ENCODE measurements at places on chromosomes 7 and 10.

- H3K4me3 ChIP-seq, result no peak overlapping the region
- no peaks in the 10 kb centered on the region for H3K27me3 ChIP-seq
- H3K36me3 ChIP-seq, result no peaks in the 10 kb centered on the region
- DNase-seq, result no peak
Measured at GRCh38 chr7:50321487-50322067, 17.1 kb downstream of the IKZF1 start.

- no peaks in the 10 kb centered on the region for H3K4me1 ChIP-seq
- no peaks in the 10 kb centered on the region for H3K27me3 ChIP-seq
- H3K4me3 ChIP-seq, result no peak overlapping the region
- H3K27ac ChIP-seq, result no peak overlapping the region
- DNase-seq, result no peak
Measured at GRCh38 chr7:35024298-35024697, 13.0 kb downstream of the DPY19L1 start.

DNA sequence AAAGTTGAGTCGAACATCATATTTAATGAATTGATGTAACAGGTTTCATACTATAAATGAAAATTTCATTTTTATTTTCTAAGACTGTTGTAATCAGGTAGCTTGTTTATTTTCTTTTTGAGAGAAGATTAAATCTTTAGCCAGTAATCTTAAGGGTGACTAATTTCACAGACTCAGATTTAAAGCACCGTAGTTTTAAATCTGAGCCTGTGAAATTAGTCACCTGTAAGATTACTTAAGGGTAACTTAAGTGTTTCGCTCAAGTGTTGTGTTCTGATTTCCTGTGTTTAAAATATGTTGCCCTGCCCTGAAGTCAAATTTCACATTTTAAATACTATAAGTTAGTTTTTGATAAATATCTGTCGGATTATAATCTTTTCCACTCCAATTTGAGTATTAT, 35.8 kb upstream of the TMEM236 start:
- H3K4me1 ChIP-seq, result no peaks in the 10 kb centered on the region
- no peak overlapping the region for H3K27ac ChIP-seq
- H3K36me3 ChIP-seq, result peaks cover 32% of the 10 kb centered on the region
- no peaks in the 10 kb centered on the region for H3K27me3 ChIP-seq

DNA sequence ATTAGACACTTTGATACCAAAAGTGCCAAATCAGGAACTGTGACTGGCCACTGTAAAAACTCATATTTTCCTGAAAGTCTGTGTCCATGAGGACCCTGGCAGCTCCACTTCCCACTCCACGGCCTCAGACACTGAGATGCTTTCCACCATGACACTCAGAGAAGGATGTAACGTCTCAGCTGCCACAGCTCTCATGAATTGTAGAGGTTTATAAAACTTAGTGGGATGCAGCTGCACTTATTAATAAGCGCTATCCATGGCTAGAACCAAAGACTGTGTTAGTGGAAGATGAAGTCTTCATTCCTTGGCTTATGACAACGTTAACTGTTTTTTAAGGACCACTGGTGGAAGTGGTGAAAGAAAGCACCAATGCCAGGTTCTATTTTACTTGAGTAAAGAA, 121.0 kb downstream of the ITIH5 start:
- H3K27ac ChIP-seq, result no peak overlapping the region
- no peak overlapping the region for H3K4me3 ChIP-seq
- H3K4me1 ChIP-seq, result peaks cover 26% of the 10 kb centered on the region
- no peaks in the 10 kb centered on the region for H3K27me3 ChIP-seq

- H3K4me1 ChIP-seq, result peaks cover 13% of the 10 kb centered on the region
- no peak overlapping the region for H3K27ac ChIP-seq
- peaks cover 37% of the 10 kb centered on the region for H3K36me3 ChIP-seq
- no peak for DNase-seq
- no peaks in the 10 kb centered on the region for H3K27me3 ChIP-seq
Measured at GRCh38 chr10:21724020-21724589, 190.1 kb downstream of the MLLT10 start.

DNA sequence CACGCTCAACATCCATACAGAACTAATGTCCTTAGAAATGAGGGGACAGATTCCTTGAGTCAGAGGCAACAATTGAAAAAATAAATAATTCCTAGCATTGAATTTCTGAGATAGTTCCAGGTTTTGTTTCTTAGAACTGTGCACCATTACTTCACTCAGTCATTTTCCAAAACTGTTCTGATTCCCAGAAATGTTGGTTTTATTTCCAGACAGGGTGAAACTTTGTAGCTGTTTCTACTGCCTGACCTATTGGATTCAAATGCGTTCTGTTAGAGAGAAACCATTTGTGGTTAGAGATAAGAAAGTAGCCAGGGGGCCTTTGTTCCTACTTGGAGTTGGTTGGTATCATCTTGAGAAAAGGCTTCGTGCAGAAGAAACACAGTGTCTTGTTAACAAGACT, 8.1 kb upstream of the DEPP1 start:
- peaks cover 94% of the 10 kb centered on the region for H3K36me3 ChIP-seq
- no peak for DNase-seq
- H3K4me3 ChIP-seq, result no peak overlapping the region
- H3K27me3 ChIP-seq, result no peaks in the 10 kb centered on the region
- H3K27ac ChIP-seq, result peak overlapping the region; percentile 97

GRCh38 chr10:30527623-30528428, 93.8 kb downstream of the MAP3K8 start:
- no peak for DNase-seq
- H3K27ac ChIP-seq, result no peak overlapping the region
- H3K36me3 ChIP-seq, result no peaks in the 10 kb centered on the region
- H3K4me1 ChIP-seq, result no peaks in the 10 kb centered on the region
- H3K27me3 ChIP-seq, result no peaks in the 10 kb centered on the region

DNA sequence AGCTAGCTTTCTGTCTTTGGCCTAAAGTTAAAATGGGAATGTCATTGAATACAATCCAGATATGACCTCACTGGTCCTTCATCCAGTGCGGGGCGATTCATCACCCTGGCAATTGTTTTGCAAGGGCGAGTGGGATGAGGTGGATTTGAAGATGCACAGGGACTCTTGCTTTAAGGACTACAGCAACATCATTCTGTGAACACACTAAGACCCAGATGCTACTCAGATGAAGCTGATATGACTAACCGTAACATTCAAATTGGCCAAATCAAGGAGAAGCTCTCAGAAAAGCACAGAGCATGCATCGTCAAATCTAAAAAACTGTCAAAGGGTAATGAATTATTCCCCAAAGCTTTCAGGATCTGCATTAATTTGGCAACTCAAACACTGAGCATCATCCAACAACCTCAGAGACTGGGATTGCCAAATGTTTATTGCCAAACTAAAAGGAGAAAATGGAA, 12.8 kb downstream of the CPA1 start:
- no peaks in the 10 kb centered on the region for H3K36me3 ChIP-seq
- no peaks in the 10 kb centered on the region for H3K27me3 ChIP-seq
- no peak overlapping the region for H3K4me3 ChIP-seq

DNA sequence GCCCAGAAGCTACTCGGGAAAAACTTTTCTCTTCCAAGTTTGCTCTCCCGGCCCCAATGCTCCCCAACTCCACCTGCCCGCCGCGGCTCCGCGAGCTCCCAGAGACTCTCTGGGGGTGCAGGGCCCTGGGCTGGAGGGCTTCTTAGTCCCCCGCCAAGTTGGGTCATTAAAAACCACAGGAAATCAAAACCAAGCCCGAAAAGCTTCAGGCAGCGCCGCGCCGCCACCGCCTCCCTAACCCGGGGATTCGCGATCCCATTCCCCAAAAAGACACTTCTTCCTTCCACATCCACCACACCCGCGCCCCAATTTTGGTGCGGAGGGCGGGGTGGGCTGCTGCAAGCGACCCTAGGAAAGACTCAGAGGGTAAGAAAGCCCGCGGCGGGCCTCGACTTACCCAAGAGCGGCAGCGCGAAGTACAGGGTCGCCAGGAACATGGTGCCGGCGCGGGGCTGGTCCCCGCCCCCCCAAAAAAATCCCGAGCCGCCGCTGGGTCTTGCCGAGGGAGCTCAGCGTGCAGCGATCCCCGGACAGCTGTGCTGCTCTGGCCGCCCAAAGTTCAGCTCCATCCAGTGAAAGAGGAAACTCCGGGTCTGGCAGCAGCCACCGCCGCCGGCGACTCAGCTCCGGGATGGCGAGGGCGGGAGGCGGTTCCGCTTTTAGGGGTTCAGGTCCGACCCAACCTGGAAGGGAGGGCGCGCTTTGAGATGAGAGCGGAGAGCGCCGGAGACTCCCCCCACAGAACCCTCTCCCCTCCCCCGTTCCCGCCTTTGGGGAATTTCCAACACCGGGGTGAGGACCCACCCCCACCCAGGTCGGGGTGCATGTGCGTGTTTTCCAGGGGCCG, 1.2 kb downstream of the GFRA1 start:
- peaks cover 11% of the 10 kb centered on the region for H3K4me1 ChIP-seq
- no peak overlapping the region for H3K27ac ChIP-seq
- H3K4me3 ChIP-seq, result peak overlapping the region; percentile 50
- DNase-seq, result no peak
- H3K36me3 ChIP-seq, result no peaks in the 10 kb centered on the region

- H3K27ac ChIP-seq, result peak overlapping the region; percentile 50
- no peaks in the 10 kb centered on the region for H3K4me1 ChIP-seq
- no peaks in the 10 kb centered on the region for H3K27me3 ChIP-seq
- no peak for DNase-seq
Measured at GRCh38 chr7:113099284-113099919, 12.8 kb upstream of the GPR85 start.

- H3K27ac ChIP-seq, result no peak overlapping the region
- no peaks in the 10 kb centered on the region for H3K36me3 ChIP-seq
- H3K4me3 ChIP-seq, result no peak overlapping the region
- no peak for DNase-seq
- H3K27me3 ChIP-seq, result no peaks in the 10 kb centered on the region
- no peaks in the 10 kb centered on the region for H3K4me1 ChIP-seq
Measured at GRCh38 chr7:109190766-109191398, 621.2 kb downstream of the DNAJB9 start.

- no peaks in the 10 kb centered on the region for H3K36me3 ChIP-seq
- DNase-seq, result no peak
- no peaks in the 10 kb centered on the region for H3K4me1 ChIP-seq
Measured at GRCh38 chr10:91743465-91743864, 54.8 kb upstream of the TNKS2 start.

DNA sequence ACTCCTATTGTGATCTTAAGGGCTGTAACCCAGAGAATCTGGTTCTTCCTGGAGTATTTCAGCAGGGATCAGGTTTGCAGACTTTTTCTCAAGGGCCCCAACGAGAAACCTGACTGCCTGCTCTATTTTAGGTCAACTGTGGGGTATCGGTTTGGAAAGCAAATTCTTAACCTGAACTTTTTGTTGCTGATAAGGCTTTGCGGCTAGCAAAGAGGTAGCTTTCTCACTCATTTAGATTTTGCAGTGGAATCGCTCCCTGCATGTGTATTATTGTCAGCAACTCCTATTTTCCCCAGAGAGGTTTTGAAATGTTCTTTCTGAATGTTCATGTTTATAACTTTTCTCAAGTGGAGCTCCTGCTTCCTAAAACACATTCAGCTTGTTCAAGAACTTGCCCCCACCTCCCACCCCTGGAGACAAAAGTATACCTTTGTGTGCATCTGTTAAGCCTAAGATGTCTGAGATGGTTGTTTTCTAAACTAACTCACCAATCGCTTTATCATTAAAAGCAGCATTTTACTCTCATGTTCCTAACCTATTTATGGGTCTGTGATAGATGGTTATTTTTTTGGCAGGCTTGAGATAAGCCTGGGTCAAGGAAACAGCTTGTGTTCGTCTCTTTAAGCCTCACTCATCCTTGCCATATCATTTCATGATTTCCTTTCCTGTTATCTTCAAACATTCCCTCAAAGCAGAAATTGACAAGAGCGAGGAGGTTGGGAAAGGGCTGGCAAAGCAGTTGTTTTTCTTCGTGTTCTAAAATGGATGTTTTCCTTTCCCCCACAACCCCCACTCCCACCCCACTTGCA, 129.8 kb downstream of the BAMBI start:
- H3K36me3 ChIP-seq, result no peaks in the 10 kb centered on the region
- H3K27ac ChIP-seq, result peak overlapping the region; percentile 65
- H3K27me3 ChIP-seq, result no peaks in the 10 kb centered on the region
- peaks cover 21% of the 10 kb centered on the region for H3K4me1 ChIP-seq
- H3K4me3 ChIP-seq, result peak overlapping the region; percentile 34
- DNase-seq, result no peak

GRCh38 chr10:75239096-75239790, 3.5 kb upstream of the COMTD1 start:
- H3K27ac ChIP-seq, result no peak overlapping the region
- no peak for DNase-seq
- H3K36me3 ChIP-seq, result no peaks in the 10 kb centered on the region
- no peak overlapping the region for H3K4me3 ChIP-seq
- peaks cover 17% of the 10 kb centered on the region for H3K4me1 ChIP-seq

GRCh38 chr10:123318516-123318915, 164.3 kb downstream of the BUB3 start:
- no peak overlapping the region for H3K27ac ChIP-seq
- H3K27me3 ChIP-seq, result no peaks in the 10 kb centered on the region
- no peaks in the 10 kb centered on the region for H3K36me3 ChIP-seq
- H3K4me3 ChIP-seq, result no peak overlapping the region
- no peak for DNase-seq

All from heart left ventricle (tissue), 16 donors.